Stimulated activated CD4-positive, alpha-beta T cell treated with anti-CD3 and anti-CD28 coated beads, Interleukin-1b, Interleukin-23, amount 100 ng/mL, for 24 hours (primary cell): ENCODE measurements at places on chromosomes 11 and 22.

DNA sequence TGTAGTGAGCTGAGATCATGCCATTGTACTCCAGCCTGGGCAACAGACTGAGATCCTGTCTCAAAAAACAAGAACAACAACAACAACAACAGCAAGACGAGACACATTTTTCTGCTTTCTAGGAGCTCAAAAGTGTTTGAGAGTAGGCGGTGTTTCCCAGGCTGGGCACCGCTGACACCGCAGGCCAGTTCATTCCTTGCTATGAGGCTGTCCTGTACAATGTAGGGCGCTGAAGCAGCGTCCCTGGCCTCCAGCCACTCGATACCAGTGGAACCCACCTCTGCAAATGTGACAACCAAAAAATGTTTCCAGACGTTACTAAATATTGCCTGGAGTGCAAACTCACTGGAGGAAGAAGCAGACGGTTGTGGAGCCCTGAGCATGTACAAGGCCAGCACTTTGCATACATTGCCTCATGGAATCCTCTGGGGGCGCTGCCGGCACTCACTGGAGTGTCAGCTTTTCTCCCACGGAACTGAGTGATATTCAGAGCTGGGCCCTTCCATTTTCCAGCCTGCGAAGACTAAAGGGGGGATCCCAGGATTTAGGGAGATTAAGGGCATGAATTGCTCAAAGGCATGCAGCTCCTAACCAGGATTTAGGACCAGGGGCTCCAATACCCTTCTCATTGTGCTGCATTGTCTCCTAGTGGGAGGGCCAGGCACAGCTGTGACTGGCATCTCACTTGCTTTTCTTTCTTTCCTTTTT, 5.8 kb upstream of the MIEF1 start:
- no peak for DNase-seq

DNA sequence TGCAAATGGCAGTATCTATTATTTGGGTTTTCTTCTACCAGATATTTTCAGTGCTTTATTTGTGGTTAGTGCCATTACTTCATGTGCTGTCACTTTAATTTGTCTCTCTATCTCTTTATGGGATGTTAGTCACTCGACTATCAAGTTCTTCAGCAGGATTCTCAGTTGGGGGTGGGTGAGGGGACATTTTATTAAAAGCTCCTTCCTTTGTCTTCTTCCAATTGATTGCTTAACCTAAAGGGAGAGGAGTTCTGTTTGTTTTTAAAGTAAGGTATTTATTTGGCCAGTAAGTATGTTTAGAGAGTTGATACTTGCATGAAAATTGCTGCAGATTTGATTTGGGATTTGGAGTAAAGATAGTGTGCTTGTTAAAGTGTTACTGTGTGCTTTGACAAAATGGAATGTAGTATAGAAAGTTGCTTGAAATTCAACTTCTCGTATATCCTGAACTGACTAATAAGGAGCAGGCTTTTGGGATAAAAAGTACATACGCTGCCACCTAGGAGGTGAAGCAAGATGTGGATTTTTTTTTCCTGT, 10.3 kb downstream of the YAP1 start:
- no peak for DNase-seq

GRCh38 chr22:36239401-36240171, at the start of gene APOL2:
APOL2 (minus strand) TSS chr22:36239527; CDS start chr22:36233162, 6,365 bp downstream.
- DNase-seq = peak; percentile 75

DNA sequence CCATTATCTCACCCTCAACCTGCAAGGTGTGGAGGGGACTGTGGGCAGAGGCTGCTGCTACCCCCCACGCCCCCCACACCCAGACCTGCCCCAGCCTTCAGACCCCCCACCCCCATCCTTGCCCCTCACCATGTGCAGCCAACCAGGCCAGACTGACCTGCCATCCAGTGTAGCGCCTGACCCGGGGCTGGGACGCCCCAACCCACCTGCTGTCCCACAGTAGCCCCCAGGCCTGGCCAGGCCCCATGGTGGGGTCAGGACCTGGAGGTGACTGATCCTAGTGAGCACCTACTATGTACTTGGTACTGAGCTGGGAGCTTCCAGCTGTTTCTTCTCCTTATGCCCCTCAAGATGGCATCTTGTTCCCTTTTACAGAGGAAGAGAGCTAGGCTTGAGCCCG, 113.1 kb downstream of the CACNA1I start:
- no peak for DNase-seq

- DNase-seq = no peak
Observed at GRCh38 chr22:37072673-37073072, 21.1 kb downstream of the KCTD17 start.

DNA sequence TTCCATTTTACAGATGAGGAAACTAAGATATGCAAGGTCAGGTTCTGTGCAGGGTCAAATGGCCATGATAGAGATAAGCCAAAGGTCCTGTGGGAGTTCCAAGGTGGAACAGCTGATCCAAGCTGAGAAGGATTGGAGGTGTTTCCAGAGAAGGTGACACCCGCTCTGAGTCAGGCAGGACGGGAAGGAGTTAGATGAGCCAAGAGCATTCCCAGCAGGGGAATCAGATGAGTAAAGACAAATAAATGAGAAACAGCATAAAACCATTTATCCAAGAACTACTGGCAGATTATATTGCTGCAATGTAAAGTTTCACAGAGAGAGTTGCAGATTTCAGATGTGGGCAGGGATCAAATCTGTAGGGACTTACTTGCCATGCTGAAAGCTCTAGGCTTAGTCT, 18.9 kb upstream of the HEPHL1 start:
- DNase-seq = no peak

DNA sequence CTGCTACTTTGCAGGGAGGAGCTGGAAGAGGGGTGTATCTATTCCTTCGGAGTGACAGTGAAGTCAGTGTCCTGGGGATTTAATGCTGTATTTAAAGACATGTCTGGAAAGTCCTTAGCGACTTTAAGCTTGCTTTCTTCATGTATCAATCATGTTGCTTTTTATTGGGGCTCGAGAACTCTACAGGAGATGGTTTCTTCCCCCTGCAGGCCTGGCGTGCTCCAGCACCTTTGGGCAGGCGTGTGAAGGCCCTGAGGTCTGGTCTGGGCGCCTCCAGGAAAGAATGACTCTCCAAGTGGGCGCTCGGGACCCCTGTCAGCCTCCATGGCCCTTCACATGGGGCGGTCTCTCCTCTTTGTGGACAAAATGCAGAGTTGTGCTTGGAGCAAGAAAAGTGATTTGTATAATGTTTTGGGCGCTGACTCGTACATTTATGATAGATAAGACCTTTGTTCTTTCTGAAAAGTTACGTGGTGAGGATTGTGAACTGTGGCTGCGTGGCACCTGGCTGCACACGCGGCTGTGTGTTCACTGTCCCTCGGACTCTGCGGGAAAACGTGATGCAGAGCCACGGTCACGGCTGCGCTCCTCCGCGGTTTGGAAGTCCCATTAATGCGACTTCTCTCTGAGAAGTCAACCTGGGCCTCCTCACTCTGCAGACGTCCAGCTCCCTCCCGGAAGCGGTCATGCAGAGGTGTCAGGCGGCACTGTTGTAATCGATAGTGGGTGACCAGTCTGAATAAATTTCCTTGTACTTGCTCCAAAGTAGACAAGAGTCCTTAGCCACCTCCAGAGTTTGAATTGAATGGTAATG, 282.5 kb downstream of the TBC1D22A start:
- no peak for DNase-seq

- DNase-seq = no peak
Observed at GRCh38 chr11:46198245-46199240, 77.3 kb upstream of the PHF21A start.

- DNase-seq = peak; percentile 18
Observed at GRCh38 chr11:534396-535209, 773 bp downstream of the HRAS start.

GRCh38 chr22:47154621-47155081, 392.2 kb downstream of the TBC1D22A start:
- DNase-seq = no peak

DNA sequence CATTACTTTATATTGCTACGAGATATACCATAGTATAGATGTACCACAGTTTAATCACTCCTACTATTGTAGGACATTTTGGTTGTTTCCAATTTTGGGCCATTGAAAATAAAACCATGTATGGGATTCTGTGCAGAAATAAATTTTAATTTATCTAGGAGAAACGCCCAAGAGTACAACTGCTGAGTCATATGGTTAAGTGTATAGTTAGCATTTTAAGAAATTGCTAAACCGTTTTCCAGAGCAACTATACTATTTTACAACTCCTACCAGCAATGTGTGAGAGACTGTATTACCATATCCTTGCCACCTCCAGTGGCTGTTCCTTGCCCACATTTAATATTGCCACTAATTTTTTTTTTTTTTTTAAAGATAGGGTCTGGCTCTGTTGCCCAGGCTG, 163.1 kb downstream of the SBF2 start:
- no peak for DNase-seq

- DNase-seq = no peak
Observed at GRCh38 chr11:62847767-62848314, 8.5 kb upstream of the WDR74 start.

DNA sequence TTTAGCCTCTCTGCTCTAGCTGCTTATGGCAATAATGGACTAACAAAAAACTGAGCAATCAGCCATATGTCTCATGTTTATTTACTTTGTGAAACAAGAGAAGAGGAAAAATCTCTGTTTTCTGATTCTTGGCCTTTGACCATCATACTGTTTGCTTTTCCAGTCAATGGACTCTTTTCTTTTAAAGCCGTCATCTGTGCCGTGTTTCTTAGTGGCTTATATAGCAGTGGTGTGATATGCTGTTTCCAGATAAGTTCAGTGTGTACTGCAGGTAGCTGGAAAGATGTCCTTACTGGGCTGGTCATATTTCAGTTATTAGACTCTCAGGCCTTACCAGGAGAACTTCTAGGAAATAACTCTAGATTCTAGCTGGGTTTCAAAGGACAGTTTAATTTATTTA, 33.6 kb upstream of the TECTA start:
- no peak for DNase-seq

- no peak for DNase-seq
Observed at GRCh38 chr22:18085188-18085587, 7.4 kb downstream of the PEX26 start.

DNA sequence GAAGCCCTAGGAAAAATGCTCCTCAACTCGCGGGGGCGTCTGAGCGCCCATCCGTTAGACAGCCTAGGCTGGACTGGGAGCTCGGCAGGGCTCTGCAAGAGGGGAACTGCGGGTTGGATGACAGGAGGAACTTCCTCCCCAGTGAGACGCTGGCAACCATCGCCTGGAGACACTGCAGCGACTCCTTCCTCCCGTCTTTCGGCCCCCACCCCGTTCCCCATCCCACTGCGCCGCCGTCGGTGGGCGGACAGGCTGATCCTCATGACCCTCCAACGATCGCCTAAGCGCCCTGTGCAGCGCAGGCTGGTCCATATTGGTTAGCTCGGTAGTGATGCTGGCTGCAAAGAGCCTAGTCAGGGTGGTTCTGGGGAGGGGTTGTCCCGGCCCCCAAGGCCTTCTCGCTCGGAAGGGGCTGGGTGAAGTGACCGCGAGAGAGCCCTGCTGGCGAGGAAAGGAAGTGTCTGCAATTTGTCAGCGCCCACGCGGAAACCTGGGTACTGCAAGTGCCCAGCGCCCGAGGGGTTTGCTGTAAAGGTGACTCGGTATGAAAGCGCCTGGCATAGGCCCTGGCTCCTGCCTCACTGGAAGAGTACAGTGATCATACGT, 638 bp downstream of the NRGN start:
- DNase-seq = no peak

DNA sequence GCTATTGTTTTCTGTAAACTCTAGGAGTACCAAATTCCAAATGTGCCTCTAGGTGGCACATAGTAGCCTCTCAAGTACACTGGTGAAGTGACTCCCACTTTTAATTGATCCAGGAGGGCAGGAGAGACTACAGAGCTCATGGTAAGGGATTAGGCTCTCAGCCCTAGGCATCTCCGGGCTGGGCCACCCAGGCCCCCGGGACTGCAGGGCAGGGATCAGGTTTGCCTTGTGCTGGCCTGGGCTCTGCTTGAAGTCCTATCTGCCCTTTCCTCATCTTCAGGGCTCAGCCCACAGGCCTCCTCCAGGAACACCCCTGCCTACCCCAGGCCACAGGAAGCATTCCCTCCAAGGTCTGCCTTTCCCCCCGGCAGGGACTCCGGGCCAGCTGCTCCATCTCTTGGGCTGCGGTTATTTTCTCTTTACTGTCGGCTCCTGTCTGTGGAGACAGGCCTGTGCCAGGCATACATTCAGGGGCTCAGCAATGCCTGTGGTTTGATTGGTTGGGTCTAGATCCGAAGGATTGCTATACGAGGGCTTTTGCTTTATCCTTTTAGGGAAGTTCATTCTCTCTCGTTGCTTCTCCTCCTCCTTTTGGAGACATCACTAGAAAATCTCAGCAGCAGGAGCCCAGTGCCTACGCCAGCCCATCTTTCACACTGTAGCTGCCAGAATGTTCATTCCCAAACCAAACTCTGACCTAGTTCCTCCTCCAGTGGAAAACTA, 32.8 kb downstream of the PARVA start:
- no peak for DNase-seq

DNA sequence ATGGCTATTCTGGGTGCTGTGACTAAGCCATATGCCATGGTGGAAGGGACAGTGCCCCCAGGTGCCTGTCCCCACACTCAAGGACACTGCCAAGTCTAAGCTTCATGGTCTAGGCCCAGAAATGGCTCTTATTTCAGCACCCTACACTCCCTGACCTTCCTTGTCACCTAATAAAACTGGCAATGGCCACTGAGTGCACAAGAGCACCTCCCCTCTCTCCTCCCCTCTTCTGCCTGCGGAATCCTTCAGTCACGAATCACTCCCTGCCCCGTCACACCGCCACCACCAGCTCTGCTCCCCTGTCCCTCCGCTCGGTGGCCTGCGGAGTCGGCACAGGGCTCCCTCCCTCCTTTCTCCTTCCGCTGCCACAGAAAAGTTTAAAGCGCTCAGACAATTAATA, 19.0 kb upstream of the LMO1 start:
- no peak for DNase-seq

- DNase-seq = no peak
Observed at GRCh38 chr11:20448834-20449233, 61.3 kb downstream of the PRMT3 start.

GRCh38 chr11:78823588-78823987, 248.9 kb upstream of the NARS2 start:
- DNase-seq = no peak

GRCh38 chr11:103699656-103700055, 336.8 kb upstream of the DDI1 start:
- DNase-seq = no peak

DNA sequence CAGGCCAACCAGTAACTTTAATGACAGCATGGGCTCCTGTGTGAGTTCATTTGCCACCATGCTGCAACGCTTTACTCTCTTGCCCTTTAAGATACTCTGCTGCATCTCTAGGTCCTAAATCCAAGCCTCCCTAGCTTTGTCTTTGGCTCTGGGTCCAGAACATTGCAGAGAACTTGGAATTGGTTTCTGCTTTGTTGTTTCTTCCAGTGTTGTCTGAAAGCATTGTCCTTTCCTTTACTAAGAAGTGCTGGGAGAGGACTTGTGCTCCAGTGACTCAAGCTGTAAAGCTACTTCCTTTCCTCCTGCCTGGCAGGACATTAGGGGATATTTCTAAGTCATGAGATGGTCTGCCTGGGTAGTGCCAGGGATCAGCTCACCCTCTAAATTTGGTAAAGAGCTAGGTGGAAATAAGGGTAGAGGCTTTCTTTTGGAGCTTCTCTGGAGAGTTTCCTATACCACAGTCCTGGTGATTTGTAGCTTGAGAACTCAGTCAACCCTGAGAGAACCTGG, 202.5 kb upstream of the CADM1 start:
- no peak for DNase-seq

- DNase-seq = no peak
Observed at GRCh38 chr11:1916986-1917522, 2.4 kb upstream of the TNNT3 start.
